ENCODE measurements at places on chromosomes 4 and X.

DNA sequence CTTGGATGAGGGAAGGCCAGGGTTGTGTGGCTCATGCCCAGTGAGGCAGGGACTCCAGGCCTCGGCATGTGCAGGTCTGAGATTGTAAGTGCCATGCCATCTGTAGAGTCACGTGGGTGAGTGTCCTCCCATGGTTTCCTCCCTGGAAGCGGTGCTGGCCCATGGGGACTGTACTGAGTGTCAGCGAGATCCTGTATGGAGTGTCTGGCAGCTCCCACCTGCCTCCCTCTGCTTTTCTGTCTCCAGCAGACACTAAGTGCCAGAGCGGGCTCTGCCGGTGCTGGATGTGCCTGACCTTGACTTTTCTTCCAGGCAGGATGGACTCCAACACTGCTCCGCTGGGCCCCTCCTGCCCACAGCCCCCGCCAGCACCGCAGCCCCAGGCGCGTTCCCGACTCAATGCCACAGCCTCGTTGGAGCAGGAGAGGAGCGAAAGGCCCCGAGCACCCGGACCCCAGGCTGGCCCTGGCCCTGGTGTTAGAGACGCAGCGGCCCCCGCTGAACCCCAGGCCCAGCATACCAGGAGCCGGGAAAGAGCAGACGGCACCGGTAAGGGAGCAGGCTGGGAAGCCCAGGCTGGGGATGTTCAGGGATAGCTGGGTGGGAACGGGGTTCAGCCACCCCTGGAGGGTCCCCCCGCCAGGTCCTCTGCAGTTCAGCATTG is 7.6 kb downstream of the WFS1 start:
- DNase-seq = no peak

DNA sequence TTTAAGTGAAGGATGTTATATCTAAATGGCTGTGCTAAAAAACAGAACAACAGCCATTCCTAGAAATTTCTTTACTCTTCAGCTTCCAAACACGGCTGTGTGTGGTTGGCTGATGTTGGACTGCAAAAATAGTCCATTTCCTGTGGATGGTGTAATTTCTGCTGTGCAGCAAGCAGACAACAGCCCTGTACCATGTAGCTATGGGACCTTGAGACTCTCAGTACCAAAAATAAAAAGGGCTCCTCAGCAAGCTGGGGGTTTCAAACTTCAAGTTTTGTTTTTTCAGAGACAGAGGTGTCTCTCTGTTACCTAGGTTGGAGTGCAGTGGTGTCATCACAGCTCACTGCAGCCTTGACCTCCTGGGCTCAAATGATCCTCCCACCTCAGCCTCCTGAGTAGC is 18.1 kb downstream of the CD40LG start:
- no peak for DNase-seq

DNA sequence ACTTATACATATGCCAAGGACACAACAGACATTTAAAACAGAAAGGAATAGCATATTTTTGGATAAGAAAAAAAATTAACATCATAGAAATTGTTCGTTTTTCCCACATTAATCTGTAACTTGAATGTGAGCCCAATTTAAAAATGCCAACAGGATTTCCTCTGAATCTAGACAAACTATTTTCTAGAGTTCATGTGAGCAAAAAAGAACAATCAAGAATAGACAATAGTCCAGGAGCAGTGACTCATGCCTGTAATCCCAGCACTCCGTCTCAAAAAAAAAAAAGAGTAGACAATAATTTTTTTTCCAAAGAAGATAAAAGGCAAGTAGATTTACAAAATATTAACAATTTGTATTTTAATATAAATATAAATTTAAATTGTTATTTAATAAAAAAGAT is 73.7 kb upstream of the DUSP21 start:
- DNase-seq = no peak

DNA sequence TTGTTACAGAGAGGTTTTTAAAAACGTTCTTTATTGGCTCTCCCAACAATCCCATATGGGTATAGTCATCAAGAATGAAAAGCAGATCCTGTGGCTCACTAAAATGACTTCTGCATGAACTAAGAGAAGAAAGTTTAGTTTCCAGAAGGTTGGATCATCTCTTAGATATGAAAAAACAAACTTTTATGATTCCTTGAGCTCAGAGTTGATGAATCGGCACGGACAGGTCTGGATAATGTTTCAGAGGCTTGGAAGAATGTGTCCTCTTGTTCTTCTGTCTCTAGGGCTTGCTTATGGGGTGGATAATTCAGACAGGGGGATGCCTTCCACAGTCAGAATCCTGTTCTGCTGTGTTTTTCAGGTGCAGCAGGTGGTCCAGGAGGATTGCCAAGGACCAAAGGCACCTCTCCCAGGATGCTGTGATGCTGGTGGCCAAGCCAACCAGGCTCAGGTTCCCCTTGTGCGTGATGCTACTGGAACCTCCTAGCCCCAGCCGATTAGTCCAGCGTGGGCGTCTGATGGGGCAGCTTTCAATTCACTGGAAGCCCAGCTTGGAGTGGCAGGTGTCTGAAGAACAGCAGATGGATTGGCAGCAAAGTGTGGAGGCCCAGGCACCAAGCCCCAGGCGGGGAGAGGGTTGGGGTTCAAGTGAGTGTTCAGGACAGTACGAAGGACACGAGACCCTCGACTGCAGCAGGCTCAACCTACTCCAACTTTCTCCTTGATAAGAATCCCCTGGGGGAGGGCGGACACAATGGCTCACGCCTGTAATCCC is 30.3 kb downstream of the CCKAR start:
- DNase-seq = no peak

DNA sequence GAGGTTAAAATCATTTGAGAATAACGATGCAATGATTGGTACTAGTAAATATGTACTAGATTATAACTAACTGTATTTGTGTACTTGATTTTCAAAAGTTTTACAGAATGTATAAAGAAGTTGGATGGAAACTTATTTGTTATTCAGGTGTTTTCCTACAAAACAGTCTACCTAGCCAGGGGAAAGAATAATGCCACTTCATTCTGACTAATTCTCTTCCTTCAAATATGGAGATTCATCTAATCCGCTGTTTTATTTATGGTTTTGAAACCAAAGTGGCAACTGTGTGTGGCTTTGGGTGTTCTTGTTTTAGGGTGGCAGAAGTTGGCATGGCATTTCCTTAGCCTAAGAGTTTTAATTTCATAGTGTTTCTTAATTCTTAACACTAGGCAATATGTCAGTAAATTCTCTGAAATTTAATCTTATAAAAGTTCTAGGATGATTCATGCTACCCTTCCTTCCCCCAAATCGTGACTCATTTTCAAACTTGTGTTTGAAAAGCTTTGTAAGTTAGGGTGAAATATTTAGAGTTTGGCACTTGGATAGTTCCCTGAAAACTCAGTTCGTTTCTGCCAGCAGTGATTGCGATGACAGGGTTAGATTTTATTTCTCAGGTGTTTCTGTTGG is 62.6 kb downstream of the DCLK2 start:
- DNase-seq = no peak

DNA sequence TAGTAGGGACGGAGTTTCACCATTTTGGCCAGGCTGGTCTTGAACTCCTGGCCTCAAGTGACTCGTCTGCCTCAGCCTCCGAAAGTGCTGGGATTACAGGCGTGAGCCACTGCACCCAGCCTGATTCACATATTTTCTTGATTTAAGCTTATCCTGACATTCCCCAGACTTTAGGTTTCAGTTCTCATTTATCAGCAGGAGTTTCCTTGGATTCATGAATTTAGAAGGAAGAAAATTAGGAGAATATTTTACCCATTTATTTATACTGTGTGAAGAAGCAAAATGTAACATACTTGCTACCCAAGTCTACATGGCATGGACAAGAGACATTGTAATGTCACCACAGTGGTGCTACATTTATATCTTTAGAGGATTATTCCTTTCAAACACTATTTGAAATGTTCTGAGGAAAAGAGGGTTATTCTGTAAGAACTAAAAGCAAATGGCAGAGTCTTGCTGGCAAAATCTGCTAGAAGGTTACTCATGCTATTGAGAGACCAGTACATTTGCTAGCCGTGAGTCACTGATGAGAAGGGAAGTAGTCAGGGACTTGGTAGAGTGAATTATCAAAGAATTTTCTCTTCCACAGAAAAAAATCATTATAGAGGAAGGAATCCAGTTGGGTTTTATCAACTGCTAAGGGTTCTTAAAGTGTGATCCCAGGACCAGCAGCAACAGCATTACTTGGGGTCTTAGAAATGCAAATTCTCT is 26.1 kb upstream of the CFAP299 start:
- no peak for DNase-seq

GRCh38 chr4:148442832-148443511 is 758 bp upstream of the NR3C2 start:
- DNase-seq = no peak

DNA sequence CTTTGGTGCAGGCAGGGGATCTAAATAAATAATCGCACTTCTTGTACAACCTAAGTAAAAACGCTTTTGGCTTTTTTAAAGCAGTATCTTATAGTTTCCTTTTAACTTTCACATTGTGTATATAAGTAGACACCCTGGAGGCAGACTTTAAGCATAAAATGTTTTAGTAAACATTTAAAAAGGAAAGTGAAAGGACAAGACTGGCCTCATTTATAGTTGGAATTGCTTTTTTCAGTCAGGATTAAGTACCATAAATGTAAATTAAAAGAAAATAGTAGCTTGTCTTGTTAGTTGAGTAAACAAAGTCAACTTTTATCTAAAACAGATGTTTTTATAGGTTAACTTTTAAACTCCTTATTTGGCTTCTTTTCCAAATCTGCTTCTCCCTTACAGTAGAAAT is 39.7 kb downstream of the PTPN13 start:
- DNase-seq = no peak

GRCh38 chr4:73753215-73753614 is 12.8 kb downstream of the CXCL8 start:
- no peak for DNase-seq

GRCh38 chr4:22695917-22696316 is 3.2 kb downstream of the GBA3 start:
- no peak for DNase-seq

DNA sequence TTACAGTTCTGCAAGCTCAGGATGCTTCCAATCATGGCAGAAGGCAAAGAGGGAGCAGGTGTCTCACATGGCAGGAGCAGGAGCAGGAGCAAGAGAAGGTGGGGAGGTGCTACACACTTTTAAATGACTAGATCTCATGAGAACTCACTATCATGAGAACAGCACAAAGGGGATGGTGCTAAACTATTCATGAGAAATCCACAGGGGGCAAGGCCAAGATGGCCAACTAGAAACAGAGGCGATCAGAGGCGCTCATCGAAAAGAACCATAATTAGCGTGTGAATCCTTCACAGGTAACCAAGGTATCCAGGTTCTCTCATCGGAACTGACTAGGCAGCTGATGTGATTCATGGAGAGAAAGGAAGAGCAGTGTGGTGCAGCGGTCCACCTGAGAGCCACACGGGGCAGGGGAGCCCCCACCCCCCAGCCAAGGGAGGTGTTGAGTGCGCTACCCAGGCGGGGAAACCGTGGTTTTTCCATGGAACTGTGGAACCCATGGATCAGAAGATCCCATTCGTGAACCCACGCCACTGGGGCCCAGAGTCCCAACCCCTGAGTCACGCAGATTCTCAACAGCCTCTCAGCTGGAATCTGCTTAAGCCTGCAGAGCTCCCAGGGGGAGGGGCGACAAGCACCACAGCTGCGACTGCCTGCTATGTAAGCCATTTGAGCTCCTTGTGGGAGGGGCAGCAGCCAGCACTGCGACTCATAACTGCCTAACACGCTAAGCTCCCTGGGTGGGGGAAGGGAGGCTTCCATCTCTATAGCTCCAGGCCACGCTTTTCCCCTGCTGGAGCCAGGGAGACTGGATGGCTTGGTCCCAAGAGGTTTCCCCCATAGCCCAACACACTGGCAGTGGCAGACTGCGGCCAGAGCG is 46.7 kb downstream of the FGF16 start:
- no peak for DNase-seq

DNA sequence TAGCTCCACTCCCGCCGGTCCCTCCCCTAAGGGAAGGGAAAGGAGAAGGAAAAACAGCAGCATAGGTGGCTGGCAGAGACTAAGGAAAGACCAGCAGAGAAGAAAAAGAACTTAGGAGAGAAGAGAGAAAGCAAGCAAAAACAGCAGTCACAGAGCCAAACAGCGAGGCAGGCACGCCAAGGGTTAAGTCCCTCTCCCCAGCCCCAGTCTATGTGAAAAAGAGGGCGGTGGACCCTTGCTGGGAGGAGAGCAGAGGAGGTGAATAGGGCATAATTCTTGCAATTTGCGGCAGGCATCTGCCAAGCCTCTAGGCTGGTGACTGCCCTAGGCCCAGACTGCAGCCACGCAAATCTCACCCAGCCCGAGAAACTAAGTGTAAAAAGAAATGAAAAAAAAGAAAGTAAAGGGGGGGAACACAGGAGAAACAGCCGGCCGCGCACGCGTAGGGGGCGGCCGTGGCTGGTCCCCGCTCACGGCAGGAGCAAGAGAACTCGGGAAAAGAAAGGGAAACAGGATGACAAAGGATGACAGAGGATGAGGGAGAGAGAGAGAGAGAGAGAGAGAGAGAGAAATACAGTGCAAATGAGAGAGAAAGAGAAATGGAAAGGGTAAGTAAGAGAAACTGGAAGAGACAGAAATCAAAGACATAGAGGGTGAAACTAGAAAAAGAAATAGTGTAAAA is 48.6 kb downstream of the MAGEA9 start:
- DNase-seq = no peak

DNA sequence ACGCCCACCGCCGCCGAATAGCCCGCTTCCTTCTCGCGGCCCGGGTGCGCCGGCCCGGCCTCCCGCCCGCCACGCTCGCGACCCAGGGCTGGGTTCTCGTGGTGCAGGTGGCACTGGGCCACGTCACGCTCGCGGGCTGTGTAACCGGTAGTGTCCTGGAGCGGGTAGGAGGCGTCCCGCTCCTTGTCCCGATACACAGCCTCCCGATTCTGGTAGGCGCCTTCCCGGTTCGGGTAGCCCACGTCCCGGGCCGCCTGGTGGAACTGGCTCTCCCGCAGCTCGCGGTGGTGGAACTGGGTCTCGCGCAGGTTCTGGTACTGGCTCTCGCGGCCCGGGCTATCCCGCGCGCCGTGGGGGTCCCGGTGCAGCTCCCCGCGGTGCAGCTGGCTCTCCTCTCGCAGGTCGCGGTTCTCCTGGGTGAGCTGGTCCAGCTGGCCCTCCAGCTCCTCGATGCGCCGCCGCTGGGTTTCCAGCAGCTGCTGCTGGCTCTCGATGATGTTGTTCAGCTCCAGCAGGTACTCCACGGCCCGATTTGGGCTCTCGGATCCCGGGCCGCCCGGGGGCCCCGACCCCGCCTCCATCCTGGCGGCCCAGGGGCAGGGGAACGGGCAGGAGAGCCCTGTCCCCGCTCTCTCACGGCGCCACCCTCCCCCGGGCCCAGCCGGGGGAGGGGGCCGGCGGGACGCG is 39.3 kb upstream of the IQSEC2 start:
- no peak for DNase-seq

DNA sequence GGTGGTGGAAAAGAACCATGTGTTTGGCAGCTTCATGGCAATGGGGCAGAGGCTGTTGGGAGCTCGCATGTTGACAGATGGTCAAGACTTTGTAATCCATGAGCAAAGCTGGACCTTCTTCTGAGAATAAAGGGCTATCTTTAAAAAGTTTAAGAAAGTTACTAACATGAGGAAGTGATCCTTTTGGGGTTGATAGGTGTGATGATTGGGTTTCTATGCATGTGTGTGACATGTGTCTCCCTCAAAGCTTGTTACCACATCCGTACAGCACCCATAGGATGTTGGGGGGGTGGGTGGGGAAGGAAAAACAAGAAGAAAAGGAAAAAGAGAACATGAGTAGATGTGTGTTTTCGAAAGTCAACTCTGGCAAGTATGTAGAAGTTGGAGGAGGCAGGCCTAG is 123.0 kb upstream of the TLR3 start:
- DNase-seq = no peak

- DNase-seq = no peak
These were observed 14.1 kb downstream of the HTRA3 start for GRCh38 chr4:8283631-8284121.

Data from activated CD8-positive, alpha-beta memory T cell treated with anti-CD3 and anti-CD28 coated beads for 4 hours (primary cell).